Activated gamma-delta T cell (primary cell): ENCODE measurements at places on chromosomes 3 and 15.

DNA sequence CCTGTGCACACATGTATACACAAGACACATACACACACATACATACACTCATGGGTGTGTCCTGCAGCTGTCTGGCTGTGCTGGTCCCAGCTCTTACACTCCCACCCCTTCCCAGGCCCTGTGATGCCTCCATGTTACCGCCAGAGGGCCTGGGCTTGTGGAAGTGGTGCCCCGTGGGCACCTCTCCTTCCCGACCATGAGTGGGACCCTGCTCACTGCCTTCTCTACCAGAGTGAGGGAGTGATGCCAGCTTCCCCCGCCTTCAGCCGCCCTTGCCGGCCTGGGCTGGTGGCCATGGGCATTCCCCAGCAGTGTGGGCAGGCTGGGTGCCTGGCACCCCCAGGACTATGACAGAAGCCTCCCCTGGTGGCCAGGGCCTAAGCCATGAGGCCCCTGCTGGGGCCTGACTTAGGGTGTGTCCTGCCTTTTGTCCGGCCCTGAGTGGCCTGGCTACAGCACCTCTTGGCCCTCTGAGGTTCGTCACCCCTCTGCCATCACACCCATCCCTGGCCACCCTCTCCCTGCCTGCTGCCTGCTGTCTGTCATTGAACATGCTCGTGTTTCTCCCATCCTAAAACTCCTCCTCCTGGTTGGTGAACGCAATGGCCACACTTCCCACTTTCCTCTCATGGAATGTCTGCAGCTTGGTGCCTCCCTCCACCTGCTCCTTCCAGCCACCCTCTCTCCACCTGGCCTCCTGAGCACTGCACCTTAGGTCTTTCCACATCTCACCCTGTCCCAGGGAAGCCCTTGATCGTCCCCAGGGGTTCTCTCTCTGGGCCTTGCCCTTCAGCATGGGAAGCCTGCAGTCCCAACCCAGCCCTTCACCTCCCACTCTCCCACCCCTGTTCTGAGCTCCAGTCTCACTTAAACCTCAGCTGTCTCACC lies 14.6 kb downstream of the HDAC11 start:
- DNase-seq = no peak

DNA sequence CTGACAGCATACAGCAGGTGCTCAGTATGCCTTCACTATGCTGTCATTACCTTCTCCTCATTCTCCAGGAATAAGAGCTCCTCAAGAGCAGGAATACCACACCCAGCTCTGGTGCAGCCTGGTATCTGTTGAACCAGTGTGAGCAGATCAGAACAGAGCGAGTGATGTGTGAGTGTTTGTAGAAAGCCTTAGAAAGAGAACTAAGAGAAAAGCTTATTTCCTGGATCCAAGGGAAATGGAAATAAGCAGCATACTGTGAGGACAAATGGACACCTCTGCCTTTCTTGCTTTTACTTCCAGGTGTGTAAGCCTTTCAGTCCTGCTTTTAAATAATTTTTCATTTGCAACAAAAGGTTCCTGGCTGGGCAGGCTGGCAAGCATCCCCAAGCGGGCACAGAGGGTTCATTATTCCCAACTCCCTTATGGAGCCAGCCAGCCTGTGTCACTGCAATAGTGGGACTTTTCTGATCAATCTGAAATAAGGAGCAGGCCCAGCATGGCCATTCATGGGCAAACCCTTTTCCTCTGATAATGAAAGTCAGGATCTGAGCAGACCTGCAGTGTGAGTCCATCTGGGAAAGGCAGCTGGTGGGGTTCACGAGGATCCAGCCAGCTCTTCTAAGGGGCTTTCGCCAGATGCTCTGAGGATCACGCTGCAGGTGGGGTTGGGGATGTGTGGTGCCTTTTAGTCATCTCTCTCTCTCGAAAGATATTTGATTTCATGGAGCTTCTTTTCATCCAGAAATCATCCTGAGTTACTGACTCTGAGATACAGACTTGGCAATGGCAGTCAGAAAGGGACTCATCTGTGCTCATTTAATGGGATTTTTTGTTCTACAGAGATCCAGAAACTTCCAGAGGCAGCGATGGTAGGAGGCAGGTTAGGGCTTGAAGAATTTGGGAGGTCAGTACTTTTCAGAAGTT lies 594.9 kb upstream of the CFAP20DC start:
- DNase-seq = no peak

GRCh38 chr3:137764001-137764433 lies at the start of gene SOX14:
Gene SOX14, plus strand, starts transcription at chr3:137764315. Its CDS starts 470 bp downstream, at chr3:137764785.
- no peak for DNase-seq

DNA sequence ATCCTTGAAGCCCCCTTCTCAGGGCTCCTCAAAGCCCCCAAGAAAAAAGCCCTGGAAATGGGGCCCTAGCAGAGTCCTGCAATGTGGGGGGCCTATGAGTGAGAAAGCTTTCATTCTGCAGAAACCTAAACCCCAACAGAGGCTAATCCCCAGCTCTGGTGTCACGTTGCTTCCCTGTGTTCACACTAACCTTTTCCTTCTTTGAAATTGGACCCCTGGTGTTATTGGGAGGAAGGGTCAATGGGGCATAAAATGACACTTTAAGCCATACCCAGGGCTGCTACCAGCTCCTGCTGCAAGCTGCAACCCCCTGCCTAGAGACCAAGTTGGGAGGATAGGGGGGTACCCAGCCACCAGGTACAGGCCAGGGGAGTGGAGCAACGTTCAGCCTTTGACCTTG lies 2.1 kb downstream of the CYP1A2 start:
- DNase-seq = no peak

DNA sequence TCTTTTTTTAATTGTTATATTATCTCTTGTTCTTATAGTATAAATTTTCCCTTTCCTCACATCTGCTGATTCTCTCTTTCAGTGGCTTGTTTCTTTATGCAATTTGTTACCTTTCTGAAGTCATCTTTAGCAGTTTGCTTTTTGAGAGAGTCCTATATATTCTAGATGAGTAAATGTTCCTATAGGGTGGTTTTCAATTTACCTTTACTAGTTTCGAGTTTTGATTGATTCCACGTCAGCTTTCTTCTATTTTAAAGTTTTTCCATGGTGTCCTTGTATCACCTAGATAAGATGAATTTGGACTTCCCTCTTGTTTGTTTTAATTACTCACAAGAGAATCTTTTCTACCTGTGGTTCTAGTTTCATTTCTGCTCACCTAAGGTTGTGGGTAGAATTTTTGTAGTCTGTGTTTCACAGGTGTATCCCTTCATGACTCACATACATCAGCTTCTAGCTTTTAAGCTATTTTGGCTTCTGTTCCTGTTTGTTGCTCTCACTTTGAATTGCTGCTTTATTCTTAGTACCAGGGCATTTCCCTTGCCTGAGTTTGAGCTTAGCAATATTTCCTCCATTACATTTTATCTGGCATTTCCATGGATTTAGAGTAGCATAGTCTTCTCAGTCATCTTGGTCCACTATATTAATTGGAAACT lies 6.4 kb downstream of the TEX9 start:
- DNase-seq = no peak

DNA sequence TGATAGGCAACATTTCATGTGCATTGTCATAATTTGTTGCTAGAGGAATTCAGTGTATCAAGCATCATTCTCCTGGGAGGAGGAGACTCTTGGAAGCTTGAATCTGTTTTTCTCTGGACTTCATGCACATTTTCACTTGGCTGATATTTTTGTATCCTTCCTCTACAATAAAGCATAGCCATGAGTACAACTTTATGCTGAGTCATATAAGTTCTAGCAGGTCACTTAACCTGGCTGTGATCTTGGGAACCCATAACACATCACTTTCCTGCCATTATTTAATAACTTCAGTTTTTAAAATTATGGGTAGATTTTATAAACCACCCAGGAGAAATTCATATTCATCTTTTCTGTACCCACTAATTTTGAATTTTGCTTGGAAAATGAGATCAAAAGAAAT lies 203.0 kb upstream of the CD96 start:
- DNase-seq = no peak

GRCh38 chr15:83898361-83898760 lies 244.4 kb downstream of the ADAMTSL3 start:
- no peak for DNase-seq

- no peak for DNase-seq
These were observed 73.4 kb upstream of the SLC2A2 start for GRCh38 chr3:171099911-171100310.

GRCh38 chr3:58743296-58743695 lies 76.7 kb upstream of the FAM3D start:
- DNase-seq = no peak

DNA sequence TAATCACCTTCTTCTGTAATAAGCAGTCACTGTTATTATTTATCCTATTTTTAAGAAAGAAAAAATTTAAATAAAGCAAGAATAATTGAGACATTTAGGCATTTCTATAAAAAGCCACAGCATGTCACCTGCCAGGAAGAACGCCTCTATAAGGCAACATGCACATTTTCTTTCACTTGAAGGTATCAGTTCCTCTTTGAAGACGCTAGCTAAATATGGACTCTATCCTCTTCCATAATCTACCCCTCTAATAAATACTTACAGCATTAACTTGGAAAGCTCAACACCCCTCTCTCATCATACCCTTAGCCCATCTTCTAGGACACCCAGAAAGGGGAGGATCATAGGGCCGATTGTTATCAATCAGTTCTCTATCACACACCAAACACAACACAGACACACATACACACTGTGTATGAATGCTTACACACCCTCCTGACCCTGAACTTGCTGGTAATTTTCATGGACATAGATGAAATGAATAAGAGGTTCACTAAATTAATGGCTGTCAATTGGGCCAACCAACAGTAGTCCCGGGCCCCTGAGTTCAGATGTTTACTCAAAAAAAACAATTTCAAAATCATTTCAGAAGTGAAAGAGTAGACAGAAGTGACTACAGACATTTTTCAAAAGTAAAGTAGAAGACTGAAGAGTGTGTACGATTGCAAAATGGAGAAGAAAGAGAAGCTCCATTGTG lies 102.5 kb downstream of the ZMAT3 start:
- no peak for DNase-seq
